ENCODE measurements at places on chromosomes 11 and 22.

DNA sequence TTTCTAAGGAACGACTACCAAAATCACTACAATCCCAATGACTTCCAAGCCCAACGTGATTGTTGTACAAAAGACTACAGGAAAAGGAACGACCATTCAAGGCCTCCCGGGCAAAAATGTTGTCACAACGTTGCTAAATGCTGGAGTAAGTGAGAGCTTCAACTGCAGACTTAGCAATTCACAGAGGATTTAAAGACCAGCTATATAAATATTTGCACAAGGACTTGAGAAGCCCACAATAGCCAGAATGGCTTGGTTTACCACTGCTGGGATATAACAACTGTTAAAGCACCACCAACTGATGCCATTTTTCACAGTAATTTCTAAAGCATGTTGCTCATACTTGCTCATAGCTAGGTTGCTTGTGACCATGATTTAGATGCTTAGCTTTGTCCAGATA, 78.3 kb downstream of the EMSY start:
- DNase-seq = no peak

- DNase-seq = no peak
Observed at GRCh38 chr11:14073849-14074476, 111.4 kb downstream of the SPON1 start.

- DNase-seq = no peak
Observed at GRCh38 chr11:66607126-66607834, 9.2 kb upstream of the RBM14 start.

GRCh38 chr11:46661836-46662235, 38.6 kb downstream of the ARHGAP1 start:
- DNase-seq = no peak
